ENCODE measurements at places on chromosomes 11 and 22.

GRCh38 chr11:119370486-119371046, 10.9 kb downstream of the USP2 start:
- no peak for DNase-seq

GRCh38 chr22:19610518-19611253, 86.5 kb upstream of the CLDN5 start:
- no peak for DNase-seq

GRCh38 chr22:49961601-49962011, 1.0 kb downstream of the PIM3 start:
- no peak for DNase-seq

DNA sequence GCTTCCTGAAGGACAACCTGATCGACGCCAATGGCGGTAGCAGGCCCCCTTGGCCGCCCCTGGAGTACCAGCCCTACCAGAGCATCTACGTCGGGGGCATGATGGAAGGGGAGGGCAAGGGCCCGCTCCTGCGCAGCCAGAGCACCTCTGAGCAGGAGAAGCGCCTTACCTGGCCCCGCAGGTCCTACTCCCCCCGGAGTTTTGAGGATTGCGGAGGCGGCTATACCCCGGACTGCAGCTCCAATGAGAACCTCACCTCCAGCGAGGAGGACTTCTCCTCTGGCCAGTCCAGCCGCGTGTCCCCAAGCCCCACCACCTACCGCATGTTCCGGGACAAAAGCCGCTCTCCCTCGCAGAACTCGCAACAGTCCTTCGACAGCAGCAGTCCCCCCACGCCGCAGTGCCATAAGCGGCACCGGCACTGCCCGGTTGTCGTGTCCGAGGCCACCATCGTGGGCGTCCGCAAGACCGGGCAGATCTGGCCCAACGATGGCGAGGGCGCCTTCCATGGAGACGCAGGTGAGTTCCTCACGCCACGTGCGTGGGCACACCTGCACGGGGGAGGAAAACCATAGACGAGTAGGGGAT, 1.5 kb downstream of the BCR start:
- no peak for DNase-seq

DNA sequence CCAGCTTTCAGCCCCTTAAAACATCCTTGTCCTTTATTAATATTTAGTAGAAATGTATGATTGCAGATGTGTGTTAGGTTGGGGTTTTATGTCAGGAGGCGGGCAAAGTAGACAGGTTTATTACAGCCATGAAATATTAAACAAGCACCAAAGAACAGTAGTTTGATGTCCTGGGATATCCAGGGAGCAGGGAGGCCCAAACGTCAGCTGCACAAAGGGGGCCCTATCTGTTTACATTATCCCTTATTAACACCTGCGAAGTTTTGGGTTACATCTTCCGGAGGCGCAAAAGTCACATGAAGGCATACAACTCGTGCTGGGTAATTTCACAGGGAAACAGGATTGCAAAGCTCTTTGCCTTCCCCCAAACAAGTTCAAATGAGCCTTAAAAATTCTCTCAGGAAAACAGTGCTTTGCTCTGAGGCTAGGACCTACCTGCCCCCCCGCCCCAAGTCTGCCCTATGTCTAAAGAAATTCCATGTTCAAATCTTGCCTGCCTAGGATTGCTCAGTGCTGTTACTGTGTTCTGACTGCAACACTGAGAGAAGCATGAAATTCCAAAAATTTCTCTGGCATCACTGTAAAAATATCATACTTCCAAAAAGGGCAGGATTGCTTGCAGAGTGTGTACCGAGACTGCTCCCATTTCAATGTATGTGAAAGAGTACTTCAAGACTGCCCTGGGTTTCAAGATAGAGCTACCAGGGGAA, 8.9 kb downstream of the MN1 start:
- no peak for DNase-seq

DNA sequence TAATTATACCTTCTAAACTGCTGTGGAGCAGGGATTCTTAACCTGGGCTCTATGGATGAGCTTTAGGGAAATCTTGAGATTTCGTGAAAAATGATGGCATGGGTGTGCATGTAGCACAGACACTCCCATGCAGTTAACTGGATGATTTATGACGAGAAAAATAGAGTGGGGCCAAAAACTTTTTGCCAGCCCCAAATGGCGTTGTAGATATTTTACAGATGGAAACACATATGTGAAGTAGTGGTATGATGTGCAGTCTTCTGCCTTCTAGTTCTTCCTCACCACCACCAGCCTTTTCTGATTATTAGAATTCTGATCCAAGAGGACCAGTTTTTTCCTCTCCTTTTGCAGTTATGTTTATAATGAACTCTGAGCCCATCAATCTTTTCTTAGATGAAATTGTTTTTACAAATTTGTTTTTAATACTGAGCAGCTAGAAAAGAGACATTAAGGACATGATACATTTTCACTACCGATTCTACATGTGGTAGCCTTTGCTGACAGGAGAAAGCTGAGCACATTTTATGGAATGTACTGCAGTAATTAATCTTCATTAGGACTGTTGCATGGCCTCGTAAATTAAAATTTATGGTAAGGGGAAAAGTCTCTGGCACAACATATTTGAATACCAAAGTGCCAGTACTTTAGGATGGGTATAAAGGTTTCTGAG, 261.4 kb downstream of the DDX10 start:
- no peak for DNase-seq

DNA sequence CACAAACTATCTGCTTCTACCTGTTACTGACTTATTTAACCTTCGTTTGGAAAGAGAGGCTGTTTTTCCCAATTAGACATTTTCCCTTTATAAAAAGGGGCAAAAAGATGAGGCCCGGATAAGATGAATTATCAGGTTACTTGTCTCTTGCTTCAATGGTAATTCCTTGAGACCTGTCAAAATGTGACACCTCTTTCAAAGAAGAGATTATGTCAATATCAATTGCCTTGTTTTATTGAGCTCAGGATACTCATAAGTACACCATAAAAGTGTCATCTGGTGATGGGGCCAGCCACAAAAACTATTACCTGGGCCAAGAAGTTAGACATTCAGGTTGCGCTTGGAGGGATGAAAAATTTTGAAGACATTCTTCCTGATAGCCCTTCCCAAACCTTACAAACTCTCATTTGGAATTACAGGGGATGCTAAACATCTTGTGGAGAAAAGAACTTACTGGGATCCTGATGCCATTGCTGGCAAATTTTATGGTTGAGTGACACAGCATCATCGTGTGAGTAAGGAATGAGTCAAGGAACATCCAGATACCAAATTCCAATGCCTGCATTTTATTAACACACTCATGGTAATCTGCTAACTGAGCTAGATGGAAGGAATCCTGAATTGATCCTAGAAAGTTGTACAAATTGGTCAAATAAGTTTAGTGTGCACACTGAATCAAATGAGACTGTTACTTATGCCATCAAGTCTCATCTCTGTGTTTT, 1071.2 kb downstream of the LRRC4C start:
- DNase-seq: no peak

DNA sequence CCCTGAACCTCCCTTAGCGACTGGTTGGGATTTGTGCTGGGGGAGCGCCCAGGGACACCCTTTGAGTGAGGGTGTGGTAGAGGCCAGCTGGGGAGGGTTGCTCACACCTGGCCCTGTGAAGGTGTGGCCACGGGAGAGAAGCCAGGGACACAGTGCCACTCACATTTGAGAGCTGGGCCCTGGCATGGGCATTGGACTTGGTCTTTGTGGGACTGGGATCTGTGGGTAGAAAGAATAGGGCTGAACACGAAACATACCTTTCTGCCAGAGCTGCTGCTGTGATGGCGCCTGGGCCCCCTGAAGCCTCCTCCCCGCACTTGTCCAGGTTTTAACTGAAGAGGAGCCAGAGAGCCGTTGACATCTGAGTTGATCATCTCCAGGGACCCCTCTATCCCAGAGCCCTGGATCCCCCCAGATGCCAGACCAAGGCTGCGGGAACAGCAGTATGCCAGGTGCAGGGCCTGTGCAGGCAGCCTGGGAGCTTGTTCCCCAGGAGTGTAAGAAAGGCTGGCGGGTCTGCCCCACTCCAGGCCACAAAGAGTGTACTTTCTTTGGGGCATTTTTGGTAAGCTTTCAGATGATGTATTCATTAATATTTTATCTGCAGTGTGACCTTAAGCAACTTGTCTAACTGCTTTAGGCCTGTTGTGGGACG, 284.1 kb downstream of the TBC1D22A start:
- no peak for DNase-seq
